ENCODE measurements at places on chromosomes 7 and 10. TPM values are rescaled to one million over a fixed set of nuclear protein-coding genes. Genes with fewer than 3 reads are reported as not detected.
A peak's percentile ranks its signal among the peaks of the same experiment; 100 is the strongest.

DNA sequence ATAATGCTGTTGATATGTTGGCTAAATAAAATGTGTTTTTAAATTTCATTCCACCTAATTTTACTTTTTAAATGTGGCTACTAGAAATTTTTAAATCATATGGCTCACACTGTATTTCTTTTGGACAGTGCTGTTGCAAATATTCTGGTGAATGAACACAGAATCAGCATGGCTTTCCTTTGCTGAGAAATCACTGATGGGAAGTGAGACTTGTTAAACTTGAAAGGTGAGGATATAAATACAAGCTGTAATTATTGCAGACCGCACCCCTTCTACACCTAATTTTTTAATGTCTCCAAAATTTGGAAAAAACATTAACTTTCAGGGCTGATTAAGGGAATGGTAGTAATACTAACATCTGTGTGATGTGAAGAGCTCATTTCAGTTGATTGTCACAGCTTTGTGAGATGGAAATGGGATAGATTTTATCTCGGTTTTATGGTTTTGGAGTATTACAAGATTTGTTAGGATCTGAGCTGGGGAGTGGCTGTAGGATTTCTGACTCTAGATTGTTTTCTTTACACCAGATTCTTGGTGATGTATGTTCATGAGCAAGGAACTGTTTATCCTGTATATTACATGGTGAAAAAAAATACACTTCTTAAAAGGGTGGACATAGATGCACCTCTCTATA is 1.3 kb downstream of the MIOS start:
- no peak for DNase-seq

DNA sequence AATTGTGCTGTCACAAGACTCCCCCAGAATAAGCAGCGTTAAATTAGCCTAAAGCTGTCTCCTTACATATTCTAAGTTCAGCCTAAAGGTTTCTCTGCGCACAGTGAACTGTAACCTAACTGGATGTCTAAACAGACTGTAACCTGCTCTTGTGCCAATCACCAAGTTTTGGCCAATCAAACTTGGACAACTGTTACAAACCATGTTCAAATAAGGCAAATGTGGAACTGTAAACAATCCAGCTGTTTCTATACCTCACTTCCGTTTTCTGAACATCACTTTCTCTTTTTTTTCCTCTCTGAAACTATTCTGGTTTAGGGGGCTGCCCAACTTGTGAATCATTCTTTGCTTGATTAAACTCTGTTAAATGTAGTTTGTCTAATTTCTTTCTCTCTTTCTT is 252.2 kb upstream of the HABP2 start:
- DNase-seq = no peak

MAT1A gene
- 0.37 TPM for polyA plus RNA-seq

GRCh38 chr10:37703833-37704382 is 153.5 kb downstream of the ZNF248 start:
- DNase-seq = no peak

DNA sequence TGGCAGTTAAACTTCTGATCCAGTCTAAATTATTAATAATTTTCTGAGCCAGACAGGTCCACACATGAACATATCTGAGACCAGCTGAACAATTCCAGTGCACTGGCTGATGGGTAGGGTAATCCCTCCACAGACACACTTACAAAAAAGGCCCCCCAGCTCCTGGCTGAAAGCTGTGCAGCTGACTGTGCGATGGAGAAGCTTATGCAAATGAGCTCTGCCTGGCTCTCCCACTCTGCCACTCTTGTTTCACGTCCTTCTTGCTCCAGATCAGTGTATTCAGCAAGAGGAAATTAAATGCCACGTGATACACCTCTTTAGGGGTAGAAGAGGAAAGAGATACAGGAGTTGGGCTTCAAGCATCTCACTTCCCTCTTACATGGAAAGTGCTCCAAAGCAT is 76.4 kb upstream of the FEZF1 start:
- no peak for DNase-seq

DNA sequence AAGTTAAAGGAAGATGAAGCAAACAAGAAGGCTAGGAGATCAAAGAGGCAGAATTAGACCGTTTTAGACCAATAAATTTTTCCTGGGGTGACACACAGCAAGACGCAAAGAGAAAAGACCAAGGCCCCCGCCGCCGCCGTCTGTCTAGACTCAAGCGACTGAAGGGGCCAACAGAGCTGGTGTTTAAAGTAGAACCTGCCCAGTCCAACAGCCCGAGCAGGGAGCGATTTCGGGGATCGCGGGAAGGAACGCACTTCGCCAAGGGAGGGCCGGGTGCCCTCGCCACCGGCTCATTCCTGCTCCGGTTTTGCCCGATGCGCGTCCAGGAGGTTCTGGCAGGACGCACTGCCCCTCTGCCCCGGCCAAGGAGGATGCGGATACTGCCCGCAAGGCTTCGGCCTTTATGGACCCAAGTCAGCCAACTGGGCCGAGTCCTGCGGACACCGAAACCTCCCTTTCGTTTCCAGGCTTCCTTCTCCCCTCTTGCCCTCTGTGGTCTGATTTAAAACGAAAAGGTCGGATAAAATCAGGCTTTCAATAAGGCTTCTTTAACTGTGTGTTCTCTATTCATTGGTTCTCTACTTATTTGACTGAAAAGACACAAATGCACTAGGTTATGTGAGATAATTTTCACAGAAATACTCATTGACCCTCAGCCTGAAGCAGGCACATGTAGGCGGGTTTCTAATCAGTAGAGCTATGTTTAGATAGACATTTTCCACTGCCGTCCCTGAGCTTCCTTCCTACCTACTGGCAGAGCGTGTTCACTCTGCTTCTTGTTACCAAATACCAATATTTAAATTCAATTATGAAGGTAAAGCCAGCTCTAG is 2.2 kb upstream of the HOXA7 start:
- no peak for DNase-seq

DNA sequence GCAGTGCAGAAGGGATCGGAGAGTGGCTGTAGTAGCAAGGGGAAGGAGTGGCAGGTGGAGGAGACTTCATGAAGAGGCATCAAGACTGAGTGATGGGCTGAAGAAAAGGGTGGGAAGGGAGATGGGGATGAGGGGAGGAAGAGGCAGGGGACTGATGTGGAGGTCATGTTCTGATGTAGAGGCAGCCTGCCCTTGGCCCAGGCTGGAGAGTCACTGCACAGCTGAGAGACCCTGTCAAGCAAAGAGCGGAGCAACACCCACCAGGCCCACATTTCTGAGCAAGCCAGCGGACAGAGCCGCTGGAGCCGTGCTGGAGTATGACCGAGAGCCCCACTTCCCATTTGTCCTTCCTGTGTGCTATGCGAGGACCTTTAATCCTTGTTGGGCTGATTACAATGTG is 501.6 kb upstream of the MKI67 start:
- DNase-seq = no peak

APBB1IP gene
- polyA plus RNA-seq = 5.5 TPM

DNA sequence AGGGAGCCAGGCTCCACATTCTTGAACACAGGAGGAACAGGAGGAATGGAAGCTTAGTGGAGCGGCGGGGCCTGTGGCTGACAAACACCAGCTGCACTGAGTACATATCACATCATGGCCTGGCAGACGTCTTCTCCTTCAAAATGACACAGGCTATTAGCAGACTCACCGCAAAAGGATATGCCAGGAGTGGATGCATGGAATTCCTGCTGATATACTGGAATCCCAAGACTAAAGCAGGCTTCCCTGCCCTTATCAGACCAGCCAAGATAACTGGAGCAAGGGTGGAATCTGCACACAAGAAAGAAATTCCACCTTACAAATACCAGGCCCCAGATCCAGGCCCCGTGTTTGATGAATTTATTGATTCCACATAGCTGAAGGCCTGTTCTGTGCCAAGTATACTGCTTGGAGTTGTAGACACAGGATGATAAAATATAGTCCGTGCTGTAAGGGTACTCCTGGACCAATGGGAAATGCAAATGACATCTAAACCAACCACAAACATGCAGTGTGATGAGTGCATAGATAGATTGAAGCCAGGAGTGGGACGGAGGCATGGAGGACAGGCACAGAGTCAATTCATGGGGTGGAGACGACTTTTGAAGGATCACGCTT is 480.5 kb upstream of the ZMIZ1 start:
- DNase-seq = peak; percentile 39

GRCh38 chr10:52903397-52903938 is 130.9 kb upstream of the MBL2 start:
- DNase-seq = no peak

GRCh38 chr7:1946025-1946772 is 276.1 kb downstream of the ELFN1 start:
- no peak for DNase-seq

NODAL gene
- not detected for polyA plus RNA-seq

SLC26A5 gene
- 0.43 TPM for polyA plus RNA-seq

- DNase-seq = peak; percentile 20
Observed at GRCh38 chr7:112495810-112496462, 15.1 kb downstream of the LSMEM1 start.

C10orf53 gene
- polyA plus RNA-seq = not detected

GRCh38 chr7:100044718-100045117 is 4.9 kb upstream of the ZSCAN21 start:
- DNase-seq = no peak

DNA sequence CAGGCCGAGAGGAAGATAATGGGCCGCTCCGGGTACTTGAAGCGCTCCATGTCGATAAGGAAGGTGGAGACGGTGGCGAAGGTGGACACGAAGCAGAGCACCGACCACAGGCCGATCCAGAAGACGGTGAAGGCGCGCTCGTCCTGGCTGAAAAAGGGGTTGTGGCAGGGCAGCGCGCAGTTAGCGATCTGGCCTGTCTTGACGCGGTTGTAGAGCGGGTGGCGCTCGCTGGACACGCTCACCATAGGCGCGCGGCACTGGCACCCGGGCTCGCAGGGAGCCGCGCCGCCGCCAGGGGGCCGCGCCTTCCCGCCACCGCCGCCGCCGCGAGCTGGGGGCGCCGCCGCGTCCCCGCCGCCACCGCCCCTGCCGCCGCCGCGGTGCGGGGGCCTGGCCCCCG is 1.6 kb downstream of the FZD8 start:
- DNase-seq = no peak

DNA sequence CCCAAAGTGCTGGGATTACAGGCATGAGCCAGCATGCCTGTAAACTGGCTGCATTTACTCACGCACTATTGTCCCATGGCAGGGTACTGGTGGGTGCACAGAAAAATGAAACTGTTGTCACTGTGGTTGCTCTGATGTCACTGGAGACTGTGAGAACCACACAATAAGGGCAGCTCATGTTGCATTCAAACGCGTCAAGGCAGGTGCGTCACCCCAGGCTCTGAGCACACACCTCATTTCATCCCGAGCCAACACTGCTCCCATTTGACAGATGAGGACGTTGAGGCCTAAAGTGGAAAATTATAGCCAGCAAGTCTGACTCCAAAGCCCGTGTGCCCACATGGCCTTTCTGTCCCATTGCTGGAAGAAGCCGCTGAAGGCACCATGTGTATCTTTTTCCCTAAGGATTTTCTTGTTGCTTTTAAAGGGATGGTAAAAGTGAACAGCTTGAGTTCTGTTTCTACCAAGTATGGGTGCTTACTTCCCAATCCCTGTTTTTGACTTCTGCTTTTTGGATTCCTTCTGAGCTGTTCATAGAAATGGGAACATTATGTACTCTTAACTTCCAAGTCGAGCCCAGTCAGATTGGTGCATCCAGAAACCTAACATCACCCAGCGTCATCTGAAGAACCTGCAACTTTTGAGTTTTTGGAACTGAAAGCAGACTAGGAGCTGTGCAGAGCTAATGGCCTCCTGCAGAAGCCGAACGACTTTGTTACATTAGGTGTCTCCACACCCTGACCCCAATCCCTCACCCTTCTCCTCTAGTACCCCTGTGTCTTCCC is 60.1 kb upstream of the CARD11 start:
- DNase-seq = no peak

DNA sequence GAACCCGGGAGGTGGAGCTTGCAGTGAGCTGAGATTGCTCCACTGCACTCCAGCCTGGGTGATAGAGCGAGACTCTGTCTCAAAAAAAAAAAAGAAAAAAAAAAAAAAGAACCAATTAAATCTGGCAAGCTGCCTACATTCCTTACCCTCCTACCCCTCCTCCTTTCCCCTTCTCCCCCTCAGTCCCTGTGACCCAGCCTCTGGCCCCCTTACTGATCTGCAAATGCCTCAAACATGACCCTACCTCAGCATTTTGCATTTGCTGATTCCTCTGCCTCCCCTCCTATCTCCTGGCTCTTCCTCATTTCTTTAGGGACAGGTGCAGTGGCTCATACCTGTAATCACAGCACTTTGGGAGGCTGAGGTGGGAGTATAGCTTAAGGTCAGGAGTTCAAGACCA is 19.3 kb downstream of the CDHR3 start:
- DNase-seq = no peak

GRCh38 chr10:88913127-88913526 is 33.1 kb downstream of the STAMBPL1 start:
- DNase-seq = no peak

PROSER2 gene
- polyA plus RNA-seq = 6.6 TPM

ZNF485 gene
- 1.7 TPM for polyA plus RNA-seq

Data from urinary bladder (tissue), 4 donors.